ENCODE measurements at places on chromosomes 16 and 17.

GRCh38 chr17:13840254-13840653 lies 229.1 kb upstream of the COX10 start:
- no peak for DNase-seq

DNA sequence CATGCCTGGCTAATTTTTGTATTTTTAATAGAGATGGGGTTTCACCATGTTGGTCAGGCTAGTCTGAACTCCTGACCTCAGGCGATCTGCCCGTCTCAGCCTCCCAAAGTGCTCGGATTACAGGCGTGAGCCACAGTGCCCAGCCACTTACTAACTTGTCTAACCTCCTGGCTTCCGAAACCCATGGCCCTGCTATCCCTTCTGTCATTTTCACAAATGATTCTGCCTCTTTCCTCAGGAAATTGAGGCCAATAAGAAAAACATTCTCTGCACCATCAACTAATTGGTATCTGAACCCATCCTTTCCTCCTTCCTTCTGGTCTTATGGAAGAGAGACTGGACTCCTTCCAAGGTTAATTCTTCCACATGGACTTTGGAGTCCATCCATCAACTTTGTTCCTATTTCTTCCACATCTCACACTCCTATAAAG lies 27.9 kb upstream of the TNRC6A start:
- DNase-seq = no peak

GRCh38 chr16:89721546-89722391 lies 432 bp downstream of the ZNF276 start:
- DNase-seq = no peak

- DNase-seq = no peak
These were observed 6.6 kb upstream of the ABCA5 start for GRCh38 chr17:69333561-69333960.

DNA sequence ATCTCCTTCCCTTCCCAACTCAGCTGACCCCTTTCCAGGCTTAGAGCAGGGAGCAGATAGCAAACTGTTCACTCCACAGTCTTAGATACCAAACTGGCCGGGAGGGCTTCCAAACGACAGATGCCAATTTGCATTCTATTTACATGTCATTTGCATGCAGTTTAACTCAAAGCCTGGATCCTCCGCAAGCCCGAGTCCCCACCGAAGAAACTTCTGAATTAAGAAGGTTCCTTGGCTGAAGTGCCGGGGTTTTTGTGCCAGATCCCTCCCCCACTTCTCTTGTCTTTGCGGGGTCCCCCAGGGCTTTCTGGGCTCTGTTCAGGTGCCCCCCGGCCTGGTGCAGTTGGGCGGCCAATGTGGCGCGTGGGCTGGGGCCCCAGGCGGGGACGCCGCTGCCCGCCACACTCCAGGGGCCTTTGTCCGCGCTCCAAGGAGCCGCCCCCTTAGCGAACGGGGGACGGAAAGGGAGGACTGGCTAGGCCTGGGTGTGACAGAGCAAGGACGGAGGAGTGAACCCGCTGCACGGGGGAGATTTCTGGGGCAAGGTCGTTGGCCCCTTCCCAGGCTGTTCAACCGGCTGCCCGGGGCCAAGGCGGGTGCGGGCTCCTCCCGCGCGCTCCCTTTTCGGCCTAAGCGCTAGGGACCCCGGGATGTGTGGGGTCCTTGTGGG lies 1.2 kb downstream of the GPRC5B start:
- peak; percentile 85 for DNase-seq

DNA sequence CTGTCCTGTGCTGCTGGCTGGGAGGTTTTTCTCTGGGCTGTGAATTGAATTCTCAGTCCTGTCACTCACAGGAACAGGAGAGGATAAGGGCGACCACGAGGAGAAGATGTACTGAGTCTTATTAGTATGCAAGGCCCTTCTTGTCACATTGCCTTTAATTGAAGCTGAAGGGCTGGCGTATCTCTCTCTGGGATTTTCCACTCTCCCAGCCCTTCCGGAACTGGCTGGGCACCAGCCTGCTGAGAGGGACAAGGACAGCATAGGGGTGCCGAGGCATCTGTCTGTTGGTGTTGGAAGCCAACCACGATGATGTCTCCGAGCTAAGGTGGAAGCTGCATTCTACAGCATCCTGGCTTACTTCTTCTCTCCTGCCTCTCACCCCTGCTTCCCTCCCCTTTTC lies 33.2 kb downstream of the GPRC5B start:
- no peak for DNase-seq

GRCh38 chr17:66849851-66850580 lies 15.1 kb downstream of the CACNG5 start:
- DNase-seq = no peak

DNA sequence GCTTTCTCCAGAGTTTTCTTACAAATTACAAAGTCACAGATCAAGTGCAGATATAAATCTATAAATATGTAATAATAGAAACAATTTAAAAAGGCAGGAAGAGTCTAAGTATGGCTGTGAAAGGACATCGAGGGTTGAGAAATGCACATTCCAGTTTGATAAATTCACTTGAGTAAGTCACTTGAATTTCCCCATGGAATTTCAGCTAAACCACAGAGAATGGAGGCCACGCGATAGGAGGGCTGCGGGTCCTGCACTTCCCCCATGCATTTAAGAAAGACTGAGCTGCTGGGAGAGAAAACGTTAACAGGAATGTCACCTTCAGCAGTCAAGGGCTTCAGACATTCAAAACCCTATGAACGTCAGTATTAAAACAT lies 6.1 kb upstream of the MXRA7 start:
- DNase-seq = no peak

DNA sequence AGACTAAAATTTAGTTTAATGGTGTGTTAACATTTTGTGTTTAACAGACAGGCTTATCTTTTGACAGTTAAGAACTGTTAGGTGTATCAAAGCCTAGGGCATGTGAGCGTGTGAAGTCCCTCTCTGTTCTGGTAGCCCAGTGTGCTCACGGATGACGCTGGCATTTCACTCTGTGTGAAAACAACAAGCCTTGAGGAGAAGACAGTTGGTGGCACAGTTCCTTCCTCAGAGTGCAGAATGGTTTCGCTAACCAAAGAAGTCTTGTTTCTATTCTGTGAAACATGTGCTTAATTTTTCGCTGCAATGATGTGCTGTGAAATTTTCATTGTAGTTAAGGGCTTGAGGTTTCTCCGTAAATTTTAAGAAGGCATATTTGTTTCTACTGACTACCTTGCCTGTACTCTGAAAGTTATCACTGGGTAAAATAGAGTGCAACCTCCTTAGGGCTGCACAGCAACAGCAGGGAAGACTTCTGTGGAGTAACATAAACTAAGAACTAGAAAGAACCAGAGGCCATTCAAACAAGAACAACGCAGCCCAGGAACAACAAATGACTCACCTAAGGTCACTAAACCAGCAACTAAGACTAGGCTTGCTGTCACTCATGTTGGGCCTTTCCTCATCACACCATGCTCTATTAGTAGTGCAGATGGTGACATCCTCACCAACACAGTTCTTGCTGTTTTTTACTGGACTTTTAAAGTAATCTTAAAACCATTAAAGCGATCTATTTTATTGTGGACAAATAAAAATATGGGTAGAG lies 33.4 kb downstream of the BRD7 start:
- DNase-seq = no peak

- DNase-seq = no peak
These were observed 278 bp downstream of the RAB11FIP3 start for GRCh38 chr16:425740-426114.

DNA sequence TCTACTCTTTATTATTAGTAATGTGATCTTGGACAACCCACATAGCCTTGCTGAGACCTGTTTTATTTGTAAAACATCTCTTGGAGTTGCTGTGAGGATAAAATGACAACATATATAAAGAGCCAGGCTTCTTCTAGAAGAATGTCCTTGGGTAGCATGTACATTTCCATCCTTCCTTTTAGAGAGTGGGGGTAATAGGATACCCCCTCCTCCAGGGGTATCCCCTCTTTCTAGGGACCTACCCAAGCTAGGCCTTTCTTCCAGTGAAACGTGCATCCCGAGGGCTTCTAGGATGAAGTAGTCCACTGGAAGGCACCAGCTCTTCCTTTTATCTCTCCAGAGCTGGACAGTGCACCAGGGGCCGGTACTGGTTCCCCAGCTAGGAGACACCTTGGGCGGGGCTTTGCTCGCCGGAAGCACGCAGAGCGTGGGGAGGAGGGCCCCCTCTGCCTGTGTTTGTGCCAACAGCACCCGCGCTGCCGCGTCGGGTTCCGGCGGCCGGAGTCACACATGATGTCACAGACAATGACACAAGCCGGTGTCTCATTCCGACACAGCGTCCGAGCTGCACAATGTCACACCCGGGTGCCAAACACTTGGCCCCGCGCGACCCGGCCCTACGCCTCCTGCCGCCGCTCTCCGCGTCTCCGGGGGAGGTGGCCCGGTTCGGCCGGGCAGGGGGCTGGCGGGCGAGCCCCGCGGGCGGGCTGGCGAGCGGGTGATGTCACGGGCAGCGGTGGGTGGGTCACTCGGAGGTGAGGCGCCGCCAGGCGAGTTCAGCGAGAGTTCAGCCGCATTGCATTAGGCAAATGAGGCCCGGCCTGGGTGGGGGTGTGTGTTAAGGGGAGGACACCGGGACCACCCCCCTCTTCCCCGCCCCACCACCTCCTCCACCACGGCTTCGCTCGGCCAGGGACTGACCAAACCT lies 23.4 kb downstream of the GJD3 start:
- DNase-seq = no peak

- peak; percentile 63 for DNase-seq
These were observed 18.1 kb downstream of the SOCS3 start for GRCh38 chr17:78341559-78342448.

DNA sequence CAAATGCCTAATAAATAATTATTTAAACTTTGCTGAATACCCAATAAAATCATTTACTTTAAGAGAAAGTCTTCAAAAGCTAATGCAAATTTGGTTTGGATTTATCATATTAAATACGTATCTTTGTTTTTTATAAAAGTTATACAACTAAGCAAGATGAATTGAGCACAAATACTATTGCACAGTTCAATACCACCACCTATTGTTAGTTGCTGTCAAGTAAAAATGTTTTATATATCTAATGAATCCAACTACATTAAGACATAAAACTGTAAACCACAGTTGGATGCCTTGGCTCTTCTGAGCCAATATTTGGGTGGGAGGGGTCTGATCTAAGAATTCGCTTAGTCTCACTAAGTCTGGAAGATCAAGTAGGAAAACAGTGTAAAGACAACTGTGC lies 7.7 kb downstream of the FBXL20 start:
- DNase-seq = no peak

- DNase-seq = no peak
These were observed 10.0 kb upstream of the ZNF23 start for GRCh38 chr16:71472051-71472450.

DNA sequence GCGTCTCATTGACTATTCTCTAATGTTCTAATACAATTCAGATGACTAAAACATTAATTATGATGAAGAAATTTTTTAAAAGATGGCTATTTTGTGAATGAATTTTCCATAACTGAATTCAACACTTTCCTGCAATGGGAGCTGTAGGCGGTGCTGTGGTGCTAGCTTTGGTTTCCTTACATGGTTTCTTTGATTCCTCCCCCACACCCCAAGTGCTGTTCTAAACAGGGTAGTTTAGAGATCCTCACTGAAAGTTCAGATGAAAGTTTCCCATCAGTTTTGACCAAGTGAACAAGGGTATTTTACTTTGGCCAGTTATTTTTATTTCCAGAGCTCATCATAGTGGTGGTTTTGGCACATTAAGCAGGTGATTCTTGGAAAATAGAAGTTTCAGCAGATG lies 26.0 kb upstream of the MRC2 start:
- DNase-seq = no peak

DNA sequence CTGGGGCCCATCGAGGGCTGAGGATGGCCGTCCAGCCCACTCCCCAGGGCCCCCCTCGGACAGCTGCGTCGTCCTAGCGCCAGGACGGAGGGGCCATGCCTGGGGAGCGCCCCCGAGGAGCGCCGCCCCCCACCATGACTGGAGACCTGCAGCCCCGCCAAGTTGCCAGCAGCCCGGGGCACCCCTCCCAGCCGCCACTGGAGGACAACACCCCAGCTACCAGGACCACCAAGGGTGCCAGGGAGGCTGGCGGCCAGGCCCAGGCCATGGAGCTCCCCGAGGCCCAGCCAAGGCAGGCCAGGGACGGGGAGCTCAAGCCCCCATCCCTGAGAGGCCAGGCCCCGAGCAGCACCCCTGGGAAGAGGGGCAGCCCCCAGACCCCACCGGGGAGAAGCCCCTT lies 25.7 kb upstream of the ZFPM1 start:
- DNase-seq = no peak

DNA sequence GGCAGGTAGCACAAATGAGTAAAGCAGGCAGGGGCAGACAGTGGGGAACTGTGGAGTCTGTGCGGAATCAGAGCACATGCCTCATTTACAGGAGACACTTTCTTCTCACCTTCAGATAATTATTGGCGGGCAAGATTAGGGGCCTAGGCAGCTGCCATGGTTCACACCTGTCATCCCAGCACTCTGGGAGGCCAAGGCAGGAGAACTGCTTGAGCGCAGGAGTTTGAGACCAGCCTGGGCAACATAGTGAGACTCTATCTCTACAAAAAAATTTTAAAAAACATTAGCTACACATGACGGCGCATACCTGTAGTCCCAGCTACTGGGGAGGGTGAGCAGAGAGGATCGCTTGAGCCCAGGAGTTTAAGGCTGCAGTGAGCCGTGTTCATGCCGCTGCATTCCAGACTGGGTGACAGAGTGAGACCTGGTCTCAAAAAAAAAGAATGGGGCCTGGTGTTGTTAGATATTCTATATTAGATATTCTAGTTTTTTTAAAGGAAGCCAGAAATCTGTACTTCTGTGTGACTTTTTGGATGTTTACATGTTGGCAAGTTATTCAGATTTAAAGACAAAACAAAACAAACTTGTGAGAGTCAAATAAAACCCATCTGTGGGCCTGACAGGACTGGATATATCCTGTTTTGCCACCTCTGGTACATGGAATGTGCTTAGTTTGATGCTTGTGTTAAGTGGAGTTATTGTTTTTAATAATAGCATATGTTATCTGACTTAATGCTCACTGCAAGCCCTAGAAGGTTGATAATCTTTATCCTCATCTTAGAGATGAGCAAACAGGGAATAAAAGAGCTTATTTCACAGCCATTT lies 4.9 kb upstream of the LPCAT2 start:
- no peak for DNase-seq

Measured in anterior cingulate cortex (tissue), 58 donors.